ENCODE measurements at places on chromosomes 1 and 21. TPM values are rescaled to one million over a fixed set of nuclear protein-coding genes. Genes with fewer than 3 reads are reported as not detected.

Gene OR6N1
- not detected for total RNA-seq

Gene PLA2G2A
- total RNA-seq, result 44.4 TPM

Gene SLC16A4
- total RNA-seq, result 18.6 TPM

Gene OR2T29
- not detected for total RNA-seq

Gene S100A2
- 7.7 TPM for total RNA-seq

Gene SMCP
- not detected for total RNA-seq

Gene FLG2
- total RNA-seq, result not detected

Gene TSACC
- 1.2 TPM for total RNA-seq

Gene TMEM82
- not detected for total RNA-seq

Gene AGO3
- 21.2 TPM for total RNA-seq

GRCh38 chr1:165699577-165699976 lies 1.2 kb upstream of the ALDH9A1 start:
- H3K36me3 ChIP-seq, result no peaks in the 10 kb centered on the region
- H3K4me1 ChIP-seq, result peaks cover 9% of the 10 kb centered on the region
- H3K27ac ChIP-seq, result no peak overlapping the region
- no peaks in the 10 kb centered on the region for H3K27me3 ChIP-seq
- no peak overlapping the region for H3K4me3 ChIP-seq
- DNase-seq, result no peak

- DNase-seq, result peak; percentile 77
- H3K36me3 ChIP-seq, result no peaks in the 10 kb centered on the region
- H3K27me3 ChIP-seq, result no peaks in the 10 kb centered on the region
Observed at GRCh38 chr1:39701049-39701439, 9.8 kb upstream of the HPCAL4 start.

GRCh38 chr1:200866521-200866920 lies 6.3 kb upstream of the GPR25 start:
- no peak for DNase-seq
- H3K27me3 ChIP-seq, result peaks cover under 1% of the 10 kb centered on the region
- peaks cover 4% of the 10 kb centered on the region for H3K36me3 ChIP-seq

DNA sequence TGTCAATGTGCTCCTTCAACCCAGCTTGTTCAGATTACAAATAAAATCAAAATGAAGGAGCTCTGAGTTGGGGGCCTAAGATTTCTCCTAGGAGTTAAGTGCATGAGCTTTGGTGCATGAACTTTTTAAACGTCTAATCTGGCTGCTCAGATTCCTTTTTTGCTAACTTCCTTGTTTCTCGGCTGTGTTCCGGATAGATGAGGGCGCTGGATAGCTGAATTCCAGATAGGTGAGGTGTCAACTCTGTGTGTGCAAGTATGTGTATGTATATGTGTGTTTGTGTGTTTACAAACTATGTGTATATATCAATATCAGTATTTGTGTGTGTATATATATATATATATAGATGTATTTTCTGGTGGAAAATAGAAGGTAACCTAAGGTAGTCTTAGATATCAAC lies 37.5 kb upstream of the RCAN3 start:
- H3K36me3 ChIP-seq, result no peaks in the 10 kb centered on the region
- no peak for DNase-seq
- no peak overlapping the region for H3K4me3 ChIP-seq
- peak overlapping the region; percentile 69 for H3K27ac ChIP-seq

GRCh38 chr1:91792489-91793071 lies 93.4 kb downstream of the TGFBR3 start:
- H3K4me1 ChIP-seq, result peaks cover 21% of the 10 kb centered on the region
- no peaks in the 10 kb centered on the region for H3K27me3 ChIP-seq
- DNase-seq, result no peak
- peak overlapping the region; percentile 12 for H3K27ac ChIP-seq
- H3K36me3 ChIP-seq, result no peaks in the 10 kb centered on the region
- no peak overlapping the region for H3K4me3 ChIP-seq

DNA sequence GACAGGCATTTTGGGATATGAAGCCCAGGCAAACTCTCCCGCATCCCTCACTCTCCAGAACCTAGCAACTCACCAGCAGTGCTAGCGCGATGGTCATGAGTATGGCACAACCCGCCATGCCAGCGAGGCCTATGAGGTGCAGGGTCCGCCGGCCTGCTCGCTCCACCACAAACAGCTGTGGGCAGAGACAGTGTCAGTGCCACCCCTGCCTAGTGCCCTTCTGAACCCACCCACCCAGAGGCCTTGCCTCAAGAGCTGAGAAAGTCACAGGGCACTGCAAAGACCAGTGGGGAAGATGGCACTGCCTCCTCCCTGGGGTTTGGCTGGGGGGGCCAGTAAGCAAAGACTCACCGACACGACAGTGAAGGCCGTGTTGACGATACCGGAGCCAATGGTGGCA lies 29.8 kb downstream of the SLC2A1 start:
- H3K4me3 ChIP-seq, result no peak overlapping the region
- H3K27ac ChIP-seq, result no peak overlapping the region
- no peaks in the 10 kb centered on the region for H3K27me3 ChIP-seq

- no peaks in the 10 kb centered on the region for H3K36me3 ChIP-seq
- H3K27me3 ChIP-seq, result no peaks in the 10 kb centered on the region
- no peak overlapping the region for H3K4me3 ChIP-seq
- DNase-seq, result no peak
Observed at GRCh38 chr1:223258751-223259198, 105.2 kb downstream of the SUSD4 start.

GRCh38 chr1:86151427-86151826 lies 5.1 kb downstream of the COL24A1 start:
- no peak for DNase-seq
- H3K27me3 ChIP-seq, result no peaks in the 10 kb centered on the region
- H3K4me1 ChIP-seq, result peaks cover 8% of the 10 kb centered on the region

- H3K27me3 ChIP-seq, result no peaks in the 10 kb centered on the region
- H3K4me3 ChIP-seq, result no peak overlapping the region
- peaks cover 44% of the 10 kb centered on the region for H3K36me3 ChIP-seq
Observed at GRCh38 chr1:43704838-43705237, 2.5 kb upstream of the ST3GAL3 start.

- no peak overlapping the region for H3K27ac ChIP-seq
- no peaks in the 10 kb centered on the region for H3K36me3 ChIP-seq
- no peaks in the 10 kb centered on the region for H3K27me3 ChIP-seq
Observed at GRCh38 chr1:55443175-55443915, 228.2 kb upstream of the USP24 start.

- no peaks in the 10 kb centered on the region for H3K27me3 ChIP-seq
- DNase-seq, result no peak
- H3K4me3 ChIP-seq, result no peak overlapping the region
- H3K36me3 ChIP-seq, result no peaks in the 10 kb centered on the region
- H3K27ac ChIP-seq, result no peak overlapping the region
Observed at GRCh38 chr1:7899741-7900140, 40.9 kb downstream of the TNFRSF9 start.

DNA sequence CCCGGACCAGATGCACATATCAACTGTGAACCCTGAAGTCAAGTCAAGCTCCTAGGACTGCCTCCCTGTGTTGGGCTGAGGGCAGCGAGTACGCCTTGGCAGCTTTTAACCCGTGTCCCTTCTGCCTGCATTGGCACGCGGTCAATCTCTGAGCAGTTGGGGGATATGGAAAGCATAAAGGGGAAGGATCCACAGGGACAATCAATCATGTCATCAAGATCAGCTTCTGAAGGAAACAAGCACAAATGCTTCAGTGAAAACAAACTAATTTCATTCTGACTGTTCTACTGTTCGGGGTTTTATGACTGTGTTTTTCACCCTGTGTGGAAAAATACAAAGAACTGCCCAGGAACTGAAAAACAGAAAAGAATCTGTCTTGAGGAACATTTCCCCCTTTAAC lies 106.2 kb downstream of the RUNX1 start:
- H3K4me1 ChIP-seq, result no peaks in the 10 kb centered on the region
- no peaks in the 10 kb centered on the region for H3K27me3 ChIP-seq
- H3K27ac ChIP-seq, result no peak overlapping the region

- H3K4me3 ChIP-seq, result no peak overlapping the region
- H3K27me3 ChIP-seq, result no peaks in the 10 kb centered on the region
- H3K4me1 ChIP-seq, result no peaks in the 10 kb centered on the region
- no peak for DNase-seq
Observed at GRCh38 chr1:226708342-226708780, 30.7 kb downstream of the ITPKB start.

GRCh38 chr21:38712071-38712470 lies 93.7 kb upstream of the ETS2 start:
- no peaks in the 10 kb centered on the region for H3K27me3 ChIP-seq
- H3K4me1 ChIP-seq, result no peaks in the 10 kb centered on the region
- no peak overlapping the region for H3K4me3 ChIP-seq
- H3K27ac ChIP-seq, result no peak overlapping the region

DNA sequence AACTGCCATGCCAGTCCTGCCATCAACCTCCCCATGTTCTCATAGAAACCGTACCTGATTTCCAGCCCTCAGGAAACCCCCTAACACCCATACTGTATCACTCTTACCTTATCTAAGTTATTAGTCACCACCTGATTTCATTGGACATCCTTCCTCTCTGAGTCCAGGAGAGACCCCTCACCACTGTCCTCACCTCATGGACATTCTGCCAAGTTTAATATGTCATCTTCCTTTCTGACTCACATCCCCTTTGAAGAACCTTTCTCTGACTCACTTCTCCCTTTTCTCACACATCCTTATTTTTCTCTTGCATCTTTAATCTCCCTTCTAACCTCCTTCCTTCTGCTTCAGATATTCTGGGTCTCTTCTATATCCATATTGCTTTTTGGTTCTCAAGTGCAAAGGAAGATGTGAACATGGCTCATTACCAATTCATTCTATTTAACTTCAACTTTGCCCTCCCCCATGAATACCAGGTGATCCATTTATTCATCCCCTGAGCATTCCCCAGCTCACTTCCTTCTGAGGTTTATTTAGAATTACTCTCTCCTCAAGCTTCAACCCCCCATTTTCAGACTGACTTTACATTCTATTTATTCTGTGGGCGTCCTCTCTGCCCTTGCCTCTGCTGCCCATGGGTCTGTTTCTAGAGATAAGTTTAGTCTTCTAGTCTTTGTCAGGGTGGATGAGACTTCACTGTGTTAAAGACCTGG lies 206.8 kb upstream of the ESRRG start:
- H3K27ac ChIP-seq, result no peak overlapping the region
- no peaks in the 10 kb centered on the region for H3K27me3 ChIP-seq
- H3K36me3 ChIP-seq, result no peaks in the 10 kb centered on the region
- H3K4me1 ChIP-seq, result no peaks in the 10 kb centered on the region

- H3K27ac ChIP-seq, result no peak overlapping the region
- H3K36me3 ChIP-seq, result no peaks in the 10 kb centered on the region
- no peaks in the 10 kb centered on the region for H3K4me1 ChIP-seq
Observed at GRCh38 chr1:97870589-97870988, 50.2 kb downstream of the DPYD start.

DNA sequence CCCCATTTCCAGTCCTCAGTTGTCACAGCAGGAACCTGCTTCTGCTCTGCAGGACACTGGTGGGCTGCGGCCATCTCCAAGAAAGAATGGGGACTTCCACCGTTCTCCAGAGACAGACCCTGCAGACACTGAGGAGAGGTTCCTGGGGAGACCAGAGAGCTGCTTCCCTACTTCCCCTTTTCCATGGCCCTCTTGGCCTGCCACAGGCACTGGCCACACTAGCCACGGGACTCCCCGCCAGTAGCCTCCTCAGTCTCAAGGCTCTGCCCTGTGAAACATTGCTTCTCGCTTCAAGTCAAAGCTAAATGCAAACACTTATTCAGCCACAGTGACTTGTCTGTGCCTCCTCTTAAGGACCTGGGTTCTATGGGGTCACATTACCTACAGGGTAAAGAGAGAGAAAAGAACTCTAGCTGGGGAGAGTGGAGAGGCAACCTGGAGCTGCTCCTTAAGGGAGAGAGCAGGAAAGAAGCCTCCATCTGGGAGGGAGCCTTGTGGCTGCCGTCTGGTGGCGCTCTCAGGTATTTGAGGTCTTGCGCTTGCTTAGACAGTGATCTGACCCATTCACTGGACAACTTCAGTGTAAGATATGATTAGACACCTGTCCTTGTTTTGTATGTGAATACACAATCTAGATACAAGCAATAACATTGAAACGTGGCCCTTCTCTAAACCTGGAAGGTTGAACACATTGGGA lies 5.4 kb upstream of the SLAMF8 start:
- H3K27ac ChIP-seq, result no peak overlapping the region
- no peaks in the 10 kb centered on the region for H3K27me3 ChIP-seq
- H3K4me1 ChIP-seq, result no peaks in the 10 kb centered on the region
- H3K4me3 ChIP-seq, result no peak overlapping the region
- no peaks in the 10 kb centered on the region for H3K36me3 ChIP-seq

DNA sequence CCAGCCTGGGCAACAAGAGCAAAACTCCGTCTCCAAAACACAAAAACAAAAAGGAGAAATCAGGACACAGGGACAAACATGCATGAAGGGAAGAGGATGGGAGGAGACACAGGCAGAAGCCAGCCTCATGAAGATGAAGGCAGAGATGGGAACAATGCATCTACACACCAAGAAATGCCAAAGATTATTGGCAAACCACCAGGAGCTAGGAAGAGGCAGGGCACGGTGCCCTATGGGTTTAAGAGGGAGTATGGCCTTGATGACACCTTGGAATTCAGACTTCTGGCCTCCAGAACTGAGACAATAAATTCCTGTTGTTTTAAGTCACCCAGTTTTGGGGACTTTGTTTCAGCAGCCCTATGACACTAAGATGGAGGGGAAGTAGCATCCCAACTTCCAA lies 5.2 kb downstream of the TMPRSS3 start:
- H3K4me3 ChIP-seq, result no peak overlapping the region
- peaks cover 18% of the 10 kb centered on the region for H3K4me1 ChIP-seq
- no peaks in the 10 kb centered on the region for H3K36me3 ChIP-seq
- H3K27ac ChIP-seq, result no peak overlapping the region
